Fibroblast of pulmonary artery (primary cell): ENCODE measurements at places on chromosomes 2 and 18.

- no peak for DNase-seq
These were observed 72.8 kb downstream of the PHLPP1 start for GRCh38 chr18:62788111-62788510.

GRCh38 chr2:43174368-43174916 lies 52.0 kb downstream of the ZFP36L2 start:
- DNase-seq = no peak

DNA sequence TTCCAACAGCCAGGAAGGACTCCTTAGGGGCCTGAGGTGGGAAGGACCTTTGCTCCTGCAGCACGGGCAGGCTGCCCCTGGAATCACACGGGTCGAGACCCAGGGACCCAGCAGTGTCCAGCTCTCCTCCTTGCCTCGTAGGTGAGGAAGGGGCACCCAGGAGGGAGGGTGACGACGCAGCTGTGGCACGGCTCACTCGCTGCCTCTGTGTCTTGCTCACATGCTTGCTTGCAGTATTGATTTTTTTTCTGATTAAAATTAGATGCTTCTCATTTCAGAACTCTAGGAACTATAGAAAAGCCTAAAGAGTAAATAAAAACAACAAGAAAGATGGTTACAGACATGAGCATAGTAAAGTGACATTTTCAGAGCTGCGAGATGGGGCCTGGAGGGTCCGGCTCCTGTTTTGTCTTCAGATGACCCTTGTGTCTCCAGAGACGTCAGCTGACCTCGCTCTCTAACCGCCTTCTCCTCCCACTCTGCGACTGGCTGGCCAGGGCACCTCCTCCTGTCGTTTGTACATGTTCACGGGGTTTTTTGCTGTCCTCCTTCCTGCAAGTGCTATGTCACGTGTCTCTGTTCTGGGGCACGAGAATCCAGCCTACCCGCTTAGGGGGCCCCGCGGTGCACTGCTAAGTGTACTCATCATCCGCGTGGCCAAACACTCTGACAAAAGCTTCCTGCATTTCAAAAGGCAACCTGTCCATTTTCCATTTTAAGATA lies 65.7 kb upstream of the ZNF236 start:
- no peak for DNase-seq

GRCh38 chr18:25055076-25055475 lies 296.9 kb downstream of the ZNF521 start:
- peak; percentile 28 for DNase-seq

- DNase-seq = no peak
These were observed 327.6 kb upstream of the MMADHC start for GRCh38 chr2:149915151-149915550.

GRCh38 chr2:106853631-106854030 lies 32.3 kb downstream of the ST6GAL2 start:
- DNase-seq = no peak

- no peak for DNase-seq
These were observed at the start of gene CRYGC for GRCh38 chr2:208129744-208130711. TSS of gene CRYGC (minus strand) at chr2:208129828. CDS start at chr2:208129792, 36 bp downstream.

DNA sequence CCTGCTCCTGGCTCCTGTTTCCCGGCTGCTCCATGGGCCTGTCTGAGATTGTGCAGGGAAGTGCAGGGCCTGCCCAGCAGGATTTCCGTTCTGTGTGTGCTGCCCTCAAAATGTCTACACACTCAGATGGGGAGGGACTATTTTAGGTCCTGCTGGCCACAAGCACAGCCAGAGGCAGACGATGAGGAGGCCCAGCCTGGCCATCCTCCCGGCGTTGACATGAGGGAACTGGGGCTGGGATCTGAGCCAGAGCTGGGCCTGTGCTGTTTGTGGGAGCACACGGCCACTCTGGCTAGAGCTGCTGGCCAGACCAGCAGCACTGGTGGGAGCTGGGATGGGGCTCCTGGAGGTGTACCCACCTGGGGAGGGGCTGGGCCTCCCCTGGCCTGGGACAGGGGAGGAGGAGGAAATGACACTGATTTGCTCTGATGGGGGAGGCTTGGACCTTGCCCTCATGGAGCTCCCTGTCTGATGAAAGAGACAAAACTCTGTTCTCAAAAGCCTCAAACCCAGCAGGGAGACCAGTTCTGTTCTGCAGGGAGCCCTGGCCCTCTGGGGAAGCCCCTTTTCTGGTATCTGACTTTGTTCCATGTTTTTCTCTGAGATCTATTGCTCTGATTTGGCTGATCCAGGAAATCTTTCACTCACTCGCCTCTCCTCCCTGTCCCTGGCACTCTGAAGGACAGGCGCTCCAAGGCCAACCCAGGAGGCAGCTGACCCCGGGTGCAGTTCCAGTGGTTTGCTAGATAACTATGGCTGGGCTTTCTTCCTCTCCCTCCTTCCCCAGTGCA lies 161.8 kb downstream of the DYSF start:
- DNase-seq = peak; percentile 90

DNA sequence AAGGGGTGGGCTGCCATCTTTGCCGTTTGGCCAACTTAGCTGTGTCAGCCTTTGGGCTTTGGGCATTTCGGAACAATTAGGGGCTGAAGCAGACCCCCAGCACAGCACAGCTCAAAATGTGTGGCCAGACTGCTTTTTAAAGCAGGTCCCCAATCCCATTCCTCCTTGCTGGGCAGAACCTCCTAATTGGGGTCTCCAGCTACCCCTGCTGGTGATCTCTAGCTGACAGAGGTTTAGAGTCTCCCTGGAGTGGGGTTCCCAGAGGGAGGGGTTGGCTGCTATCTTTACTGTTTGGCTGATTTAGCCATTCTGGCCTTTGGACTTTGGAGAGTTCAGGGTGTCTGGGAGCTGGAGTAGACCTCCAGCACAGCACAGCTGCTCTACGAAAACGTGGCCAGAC lies 71.5 kb upstream of the LHCGR start:
- no peak for DNase-seq

DNA sequence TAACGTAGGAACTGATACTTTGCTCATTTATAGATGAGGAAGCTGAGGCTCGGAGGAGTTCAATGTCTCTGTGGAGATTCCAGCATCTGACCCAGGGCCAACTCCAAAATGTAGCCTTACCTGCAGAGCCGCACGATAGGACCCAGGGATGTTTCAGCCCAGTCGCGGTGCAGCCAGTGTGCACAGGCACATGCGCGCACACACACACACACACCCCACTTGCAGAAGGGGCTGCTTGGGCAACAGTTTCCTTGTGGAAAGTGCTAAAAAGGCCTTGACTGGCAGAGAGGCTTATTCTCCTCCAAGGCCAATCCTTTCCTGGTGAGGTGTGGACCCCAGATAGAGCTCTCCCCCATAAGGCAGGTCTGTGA lies 101.7 kb downstream of the ZFP36L2 start:
- no peak for DNase-seq

GRCh38 chr2:102251042-102251848 lies 60.1 kb upstream of the IL1RL1 start:
- peak; percentile 53 for DNase-seq

GRCh38 chr18:3111523-3112240 lies 98.7 kb upstream of the LPIN2 start:
- no peak for DNase-seq

DNA sequence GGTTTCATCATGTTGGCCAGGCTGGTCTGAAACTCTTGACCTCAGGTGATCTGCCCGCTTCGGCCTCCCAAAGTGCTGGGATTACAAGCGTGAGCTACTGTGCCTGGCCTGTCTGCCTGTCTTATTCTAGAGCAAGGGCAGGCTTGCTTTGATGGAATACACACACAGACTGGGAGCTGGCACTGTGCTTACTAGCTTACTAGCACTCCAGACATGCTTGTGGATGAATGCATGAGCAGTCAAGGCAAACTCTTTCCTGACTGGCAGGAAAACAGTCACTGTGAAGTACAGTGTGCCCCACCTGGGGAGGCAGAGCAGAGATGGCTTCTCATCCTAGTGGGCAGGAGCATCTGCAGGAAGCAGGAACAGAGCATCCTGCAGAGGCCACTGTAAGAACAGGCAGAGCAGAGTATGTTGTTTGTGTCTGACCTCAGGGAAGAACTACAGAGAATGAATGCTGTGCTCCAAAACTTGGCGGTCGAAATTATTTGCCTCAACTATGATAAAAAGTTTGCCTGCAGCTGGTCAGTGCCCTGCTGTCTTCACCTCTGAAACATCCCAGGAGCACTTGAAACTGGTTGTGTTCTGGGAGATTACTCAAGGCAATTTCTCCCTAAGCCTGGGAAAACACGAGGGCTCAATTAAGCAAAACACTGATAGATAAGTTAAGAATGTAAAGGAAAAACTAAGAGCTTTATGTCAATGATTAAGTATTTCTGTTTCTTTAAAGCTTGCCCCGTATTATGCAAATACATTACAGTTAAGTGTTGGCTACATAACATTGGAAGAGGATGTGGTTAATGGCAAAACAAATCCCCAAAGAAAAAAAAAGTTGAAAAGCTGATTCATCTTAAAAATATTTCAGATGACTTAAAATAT lies 102.4 kb downstream of the VAPA start:
- DNase-seq = peak; percentile 94

- peak; percentile 66 for DNase-seq
These were observed 136.1 kb downstream of the SH3BP4 start for GRCh38 chr2:235087832-235088495.

DNA sequence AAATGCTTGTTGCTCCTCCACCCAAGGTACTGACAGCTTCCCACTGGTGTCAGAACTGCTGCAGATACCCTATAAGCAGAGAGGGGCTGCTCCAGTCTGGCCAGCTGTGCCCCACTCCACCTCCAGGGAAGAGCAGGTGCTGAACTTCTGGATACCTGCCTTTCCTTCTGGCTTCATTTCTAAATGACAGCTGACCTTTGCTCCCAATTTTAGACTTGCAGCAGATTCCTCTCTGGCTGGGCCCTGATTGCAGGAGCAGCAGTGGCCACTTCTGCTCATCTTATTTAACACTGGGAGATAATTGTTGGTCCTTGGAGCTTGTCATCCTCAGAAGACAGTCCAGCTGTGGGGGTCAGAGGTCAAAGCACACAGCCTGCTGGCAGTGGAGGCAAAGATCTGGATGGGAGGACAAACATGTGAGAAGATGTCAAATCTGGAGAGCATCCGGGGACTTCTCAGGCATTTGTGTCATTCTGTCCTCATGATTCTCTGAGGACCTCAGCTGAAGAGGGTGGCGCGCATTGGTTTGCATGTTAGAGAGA lies 38.9 kb downstream of the SETBP1 start:
- DNase-seq = no peak

DNA sequence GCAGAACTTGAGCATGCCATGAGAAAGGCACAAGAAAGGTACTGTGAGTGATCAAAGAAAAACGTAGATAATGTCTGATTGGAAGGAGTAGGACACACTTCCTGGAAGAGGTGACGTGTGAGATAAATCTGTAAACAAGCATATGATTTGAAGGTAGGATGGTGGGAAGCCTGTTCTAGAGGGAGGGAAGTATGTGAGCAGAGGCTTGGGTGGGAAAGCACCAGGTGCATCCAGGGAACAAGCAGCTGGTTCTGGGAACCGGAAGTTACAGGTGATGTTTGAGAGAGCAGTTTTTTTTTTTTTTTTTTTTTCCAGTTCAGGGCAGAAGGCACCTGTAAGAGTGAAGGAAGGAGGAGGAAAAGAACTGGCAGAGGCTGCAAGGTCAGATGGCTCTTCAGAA lies 116.6 kb upstream of the EFEMP1 start:
- no peak for DNase-seq

GRCh38 chr2:137525641-137526190 lies 438.6 kb upstream of the HNMT start:
- no peak for DNase-seq

DNA sequence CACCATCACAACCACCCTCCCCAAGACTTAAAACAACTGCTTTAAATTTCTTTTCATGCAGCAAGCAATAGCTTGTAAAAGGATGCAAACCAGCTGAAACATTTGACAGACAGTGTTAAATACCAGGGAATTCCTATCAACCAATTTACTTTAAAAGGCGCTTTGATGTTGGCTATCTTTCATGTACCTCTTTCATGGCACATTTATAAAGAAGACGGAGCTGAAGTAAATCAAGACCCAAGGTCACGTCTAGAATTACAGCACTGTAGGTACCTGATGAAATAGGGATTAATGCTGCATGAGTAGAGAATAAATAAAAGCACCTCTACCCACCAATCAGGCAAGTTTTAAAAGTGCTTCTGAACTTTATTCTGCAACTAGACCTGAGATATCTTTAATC lies 78.9 kb downstream of the SRBD1 start:
- DNase-seq = no peak

- no peak for DNase-seq
These were observed 128.7 kb downstream of the XIRP2 start for GRCh38 chr2:167017021-167017420.
